Activated CD4-positive, alpha-beta T cell treated with anti-CD3 and anti-CD28 coated beads, Interleukin-2, amount 10 ng/mL, durations not matched to agents 24 days and 14 days (primary cell): ENCODE measurements at places on chromosomes 2 and 18. TPM values are rescaled to one million over a fixed set of nuclear protein-coding genes. Genes with fewer than 3 reads are reported as not detected.

The STAT4 gene
- 47.9 and 50.8 TPM in 2 replicates for total RNA-seq

- DNase-seq: no peak
These were observed 372.9 kb downstream of the THSD7B start for GRCh38 chr2:137138263-137138662.

The ERFE gene
- 0.24 and 0.37 TPM in 2 replicates for total RNA-seq

The RTP5 gene
- 0.07 TPM in 1 of 2 replicates, not detected in the other for total RNA-seq
